ENCODE measurements at places on chromosomes 5 and 9.

DNA sequence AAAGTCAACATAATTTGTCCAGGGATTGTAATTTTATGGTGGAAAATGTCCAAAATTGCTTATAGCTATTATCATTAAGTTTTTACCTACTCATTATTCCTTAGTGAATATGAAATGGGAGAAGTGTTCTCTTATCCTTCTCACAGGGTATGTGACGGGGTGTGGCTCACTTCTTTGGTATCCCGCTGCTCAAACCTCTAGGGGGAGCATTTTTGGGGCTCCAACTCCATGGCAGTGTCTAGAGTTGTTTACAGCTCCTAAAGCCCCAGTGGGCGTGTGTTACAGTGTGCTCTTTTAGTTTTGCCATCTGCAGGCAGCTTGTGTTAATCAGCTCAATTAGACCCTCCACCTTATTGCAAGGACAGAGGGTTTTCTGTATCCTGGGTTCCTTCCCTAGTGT is 89.4 kb downstream of the CDKN2A start:
- no peak for DNase-seq

DNA sequence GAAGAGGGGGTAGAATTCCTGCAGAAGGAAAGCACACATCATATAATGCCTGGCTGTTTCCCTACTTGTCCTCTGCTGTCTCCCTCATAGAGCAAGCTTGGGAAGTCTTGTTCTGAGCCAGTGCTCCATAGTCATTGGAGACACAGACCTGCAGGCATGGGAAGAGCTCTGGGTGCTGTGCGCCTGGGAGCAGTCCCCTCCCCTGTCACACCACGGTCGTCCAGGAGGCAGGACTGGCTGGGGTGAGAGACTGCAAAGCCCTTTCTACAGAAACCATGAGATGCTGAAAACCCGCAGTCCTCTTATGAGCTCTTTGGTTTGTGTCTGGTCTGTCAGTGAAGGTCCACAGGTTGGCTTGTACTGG is 64.6 kb downstream of the GPR21 start:
- DNase-seq = no peak

- no peak for DNase-seq
These were observed 14.0 kb downstream of the BOD1 start for GRCh38 chr5:173602423-173602822.

DNA sequence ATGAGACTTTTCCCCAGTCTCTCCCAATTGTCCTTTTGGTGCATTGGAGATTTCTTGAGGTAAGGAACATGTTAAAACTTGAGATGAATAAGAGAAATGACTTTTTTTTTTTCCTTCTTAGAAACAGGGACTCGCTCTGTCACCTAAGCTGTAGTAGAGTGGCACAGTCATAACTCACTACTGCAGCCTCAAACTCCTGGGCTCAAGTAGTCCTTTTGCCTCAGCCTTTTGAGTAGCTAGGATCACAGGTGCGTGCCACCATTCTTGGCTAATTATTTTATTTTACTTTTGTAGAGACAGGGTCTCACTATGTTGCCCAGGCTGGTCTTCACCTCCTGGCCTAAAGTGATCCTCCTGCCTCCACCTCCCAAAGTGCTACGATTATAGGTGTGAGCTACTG is 25.9 kb downstream of the CDC42SE2 start:
- no peak for DNase-seq

GRCh38 chr5:34690301-34690700 is 34.2 kb downstream of the RAI14 start:
- no peak for DNase-seq

DNA sequence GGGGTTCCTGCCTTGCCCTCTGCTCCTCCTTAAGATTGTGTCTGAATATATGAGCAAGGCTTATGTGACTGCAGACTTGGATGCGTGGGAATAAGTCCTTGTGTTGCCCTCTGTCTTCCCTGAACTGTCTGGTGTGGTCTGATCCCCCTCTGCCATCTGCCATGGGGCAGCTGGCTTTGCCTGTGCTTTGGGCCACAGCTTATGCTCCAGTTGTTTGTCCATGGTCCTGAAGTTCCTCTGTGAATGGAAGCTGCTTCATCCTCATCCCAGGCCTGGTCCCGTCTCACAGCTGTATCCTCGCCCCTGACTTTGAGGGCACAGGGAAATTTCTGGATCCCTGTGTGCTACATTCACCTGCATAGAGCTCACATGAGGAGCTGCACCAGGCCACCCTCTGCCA is 14.7 kb downstream of the IL31RA start:
- DNase-seq = no peak

DNA sequence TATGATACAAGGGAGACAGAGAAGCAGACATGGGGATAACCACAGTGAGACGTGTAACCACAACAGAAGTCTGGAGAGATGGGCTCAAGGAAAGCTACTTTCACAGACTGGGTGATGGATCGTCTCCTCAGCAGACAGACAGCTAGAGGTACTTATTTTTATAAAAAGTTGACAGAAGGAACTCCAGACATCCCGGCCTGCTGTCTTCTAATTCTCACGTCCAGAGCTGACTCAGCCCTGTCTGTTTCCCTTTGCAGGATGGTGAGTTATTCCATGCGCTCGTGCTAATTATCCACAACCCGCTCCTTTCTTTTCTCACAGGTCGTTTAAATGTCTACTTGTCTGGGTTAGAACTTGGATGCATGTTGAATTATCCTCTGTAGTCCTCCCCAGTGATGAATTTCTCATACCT is 304.5 kb downstream of the CWC27 start:
- no peak for DNase-seq
